ENCODE measurements at places on chromosomes 5 and 9. TPM values are rescaled to one million over a fixed set of nuclear protein-coding genes. Genes with fewer than 3 reads are reported as not detected.

SLC2A6 gene
- total RNA-seq = 19.6 TPM

GRM6 gene
- total RNA-seq = not detected

NR2F1 gene
- 64.4 TPM for total RNA-seq

DNA sequence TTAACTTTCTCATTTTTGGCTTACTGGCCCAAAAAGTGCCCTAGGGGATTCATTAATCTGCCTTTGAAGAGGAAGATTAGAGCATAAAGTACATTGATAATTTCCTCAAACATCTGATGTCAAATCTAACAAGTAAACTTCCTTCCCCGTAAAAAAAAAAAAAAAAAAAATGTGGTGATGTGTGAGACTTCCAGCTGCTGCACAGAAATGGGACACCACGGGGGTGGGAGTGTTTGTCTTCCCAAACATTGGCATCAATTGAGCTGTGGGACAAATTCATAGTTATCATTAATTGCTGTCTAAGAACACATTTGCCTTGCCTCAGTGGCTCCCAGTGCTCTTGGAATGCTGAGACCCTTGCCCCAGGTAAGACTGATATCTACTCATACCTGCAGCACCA, 149.6 kb downstream of the ADAMTS12 start:
- no peak for DNase-seq

GRCh38 chr9:69877852-69878514, 57.4 kb downstream of the CFAP95 start:
- no peak for DNase-seq

DNA sequence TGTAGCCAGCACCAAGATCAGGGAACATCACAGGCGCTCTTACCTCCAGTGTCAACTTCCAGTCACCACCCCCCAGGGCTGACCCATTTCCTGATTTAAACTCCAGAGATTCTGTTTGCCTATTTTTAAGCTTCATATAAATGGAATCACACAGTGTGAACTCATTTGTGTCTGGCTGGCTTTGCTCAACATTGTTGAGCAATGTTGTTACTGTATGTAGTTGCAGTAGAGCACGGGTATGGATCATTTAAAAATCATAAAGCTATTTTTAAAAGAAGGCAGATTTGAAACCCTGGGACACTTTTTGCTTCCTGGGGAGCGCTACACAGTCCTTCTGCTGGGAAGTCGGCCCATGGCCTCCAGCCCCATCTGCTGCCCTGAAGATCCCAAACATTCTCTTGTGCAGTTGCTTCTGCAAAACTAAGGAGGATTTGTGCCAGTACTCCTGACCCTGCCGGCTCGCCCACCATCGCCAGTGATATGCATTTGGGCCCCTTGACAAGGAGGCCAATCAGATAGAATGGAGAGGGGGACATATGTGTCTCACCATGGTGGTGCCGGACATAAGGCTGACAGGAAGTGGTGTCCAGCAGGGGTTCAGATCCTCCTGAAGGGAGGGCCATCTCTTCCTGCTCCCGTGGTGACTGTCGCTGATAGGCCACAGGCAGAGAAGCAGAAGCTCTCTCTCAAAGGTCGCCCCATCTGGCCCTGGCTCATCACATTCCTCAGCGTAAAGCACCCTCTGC, 13.3 kb downstream of the DCANP1 start:
- DNase-seq = no peak

DNA sequence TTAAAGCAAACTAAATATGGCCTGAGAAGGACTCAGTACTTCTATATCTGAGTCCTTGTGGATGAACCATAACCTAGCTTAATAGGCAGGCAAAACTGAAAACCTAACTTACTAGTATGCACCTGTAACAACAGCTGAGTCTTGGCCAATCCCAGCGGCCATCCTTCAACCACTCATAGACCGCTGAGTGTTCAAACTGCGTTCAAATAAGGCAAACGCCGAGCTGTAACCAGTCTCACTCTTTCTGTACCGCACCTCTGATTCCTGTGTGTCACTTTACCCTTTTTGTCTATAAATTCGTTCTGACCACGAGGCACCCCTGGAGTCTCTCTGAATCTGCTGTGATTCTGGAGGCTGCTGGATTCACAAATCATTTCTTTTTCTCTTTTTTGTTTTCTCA, 170.5 kb downstream of the COL23A1 start:
- no peak for DNase-seq

GRCh38 chr9:109342878-109343277, 22.0 kb upstream of the EPB41L4B start:
- DNase-seq = no peak

GRCh38 chr5:34724741-34725140, 68.6 kb downstream of the RAI14 start:
- DNase-seq = no peak

RNF180 gene
- total RNA-seq = 22.9 TPM

DNA sequence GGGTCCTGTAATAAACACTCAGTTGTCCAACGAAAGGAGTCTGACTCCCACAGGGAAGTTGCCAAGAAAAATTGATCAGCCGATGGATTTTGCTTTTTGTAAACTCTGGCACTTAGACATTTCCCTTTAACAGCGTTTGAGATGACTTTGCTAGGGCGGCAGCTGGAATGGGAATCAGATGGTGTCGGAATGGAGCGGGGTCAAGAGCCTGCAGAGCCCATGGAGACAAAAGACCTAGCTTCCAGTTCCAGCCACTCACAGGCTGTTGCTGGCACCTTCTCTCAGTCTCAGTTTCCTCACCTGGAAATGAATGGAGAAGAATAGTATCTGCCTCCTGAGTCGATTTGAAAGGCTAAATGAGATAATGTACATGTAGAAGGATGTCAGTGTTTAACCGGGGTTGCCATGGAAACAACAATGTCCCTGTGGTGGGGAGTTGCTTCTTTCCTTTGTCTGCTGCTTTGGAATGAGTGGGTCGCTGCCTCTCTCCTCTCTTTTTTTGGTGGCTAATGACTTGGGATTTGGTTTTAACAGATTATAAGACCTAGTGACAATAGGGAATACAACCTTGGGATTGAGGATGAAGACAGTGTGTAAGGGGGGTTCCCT, 137.4 kb downstream of the GAS1 start:
- no peak for DNase-seq

GRCh38 chr5:177498013-177498787, 796 bp upstream of the PDLIM7 start:
- no peak for DNase-seq

- no peak for DNase-seq
These were observed 28.2 kb downstream of the DBH start for GRCh38 chr9:133664173-133665050.

GRCh38 chr9:76610011-76610352, 151.0 kb downstream of the GCNT1 start:
- peak; percentile 58 for DNase-seq

TEX48 gene
- total RNA-seq = not detected

DNA sequence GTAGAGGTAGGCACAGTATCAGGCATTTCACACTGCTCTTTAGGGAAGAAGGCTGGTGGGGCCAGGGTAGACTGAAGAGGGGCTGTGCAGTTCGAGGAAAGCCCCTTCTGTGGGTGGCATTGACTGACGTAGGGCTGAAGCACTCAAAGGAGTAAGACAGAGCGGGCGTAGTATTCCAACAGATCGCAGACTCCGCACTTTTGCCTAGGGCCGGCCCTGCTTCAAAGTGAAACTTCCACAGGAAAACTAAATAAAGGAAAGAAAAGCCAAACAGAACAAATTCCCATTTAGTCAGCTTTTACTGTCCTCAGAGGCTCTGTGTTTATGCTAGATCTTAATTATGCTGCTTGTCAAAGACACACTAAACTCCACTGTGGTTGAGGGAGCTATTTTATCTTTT, 493.0 kb upstream of the WWC1 start:
- DNase-seq = no peak

GRCh38 chr9:113720495-113720894, 155.6 kb upstream of the ZNF618 start:
- no peak for DNase-seq

GRCh38 chr9:13557746-13558145, 278.3 kb upstream of the MPDZ start:
- DNase-seq = no peak

DOK3 gene
- 7.9 TPM for total RNA-seq

DNA sequence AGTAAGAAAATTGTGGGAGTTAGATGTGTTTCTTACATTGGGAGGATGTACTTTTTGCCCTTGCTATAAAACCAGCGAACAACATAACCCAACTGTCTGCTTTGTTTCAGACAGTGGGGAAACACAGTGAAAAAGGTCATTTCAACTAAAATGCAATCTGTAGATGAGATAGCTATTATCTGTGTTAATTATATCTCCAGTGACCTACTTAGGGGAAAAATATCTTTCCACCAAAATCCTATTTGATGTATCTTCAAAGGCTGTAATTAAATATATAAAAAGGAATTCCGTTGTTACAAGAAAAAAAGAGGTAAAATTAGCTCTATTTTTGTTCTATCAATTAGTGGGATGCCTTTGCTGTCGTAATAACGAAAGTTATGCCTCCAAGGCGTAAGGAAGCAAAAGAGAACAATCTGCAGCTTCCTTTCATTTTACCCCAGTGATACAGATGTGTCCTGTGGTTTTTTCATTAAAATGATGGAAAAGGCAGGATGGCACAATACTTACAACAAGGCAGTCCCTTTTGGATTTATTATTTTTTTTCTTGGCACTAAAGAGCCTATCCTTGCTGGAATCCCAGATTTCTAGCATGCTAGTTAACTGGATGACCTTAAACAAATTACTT, 100.9 kb downstream of the GNA14 start:
- DNase-seq = no peak

DNA sequence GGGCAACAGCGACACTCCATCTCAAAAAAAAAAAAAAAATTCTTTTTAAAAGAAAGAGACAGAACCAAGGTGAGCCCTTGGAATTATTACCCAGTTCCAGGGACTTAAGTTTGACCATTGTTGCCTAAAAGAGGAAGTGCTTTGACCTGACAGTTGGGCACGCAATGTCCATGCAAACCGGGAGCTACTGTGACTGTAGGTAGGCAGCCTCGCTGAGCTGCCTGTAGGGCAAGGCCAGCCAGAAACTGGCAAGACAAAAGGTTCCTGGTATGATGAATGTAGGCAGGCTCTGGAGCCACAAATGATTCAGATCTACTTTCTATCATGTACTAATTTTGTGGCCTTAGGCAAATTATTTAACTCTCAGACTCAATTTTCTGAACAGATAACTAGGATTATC, 334.8 kb upstream of the ZNF462 start:
- DNase-seq = no peak

- peak; percentile 93 for DNase-seq
These were observed at the start of gene STING1 for GRCh38 chr5:139482050-139482889. Gene STING1 (minus strand): TSS chr5:139482758. CDS start chr5:139481704, 1,054 bp downstream.

GRCh38 chr9:35518981-35519679, 29.2 kb downstream of the RUSC2 start:
- no peak for DNase-seq

DNA sequence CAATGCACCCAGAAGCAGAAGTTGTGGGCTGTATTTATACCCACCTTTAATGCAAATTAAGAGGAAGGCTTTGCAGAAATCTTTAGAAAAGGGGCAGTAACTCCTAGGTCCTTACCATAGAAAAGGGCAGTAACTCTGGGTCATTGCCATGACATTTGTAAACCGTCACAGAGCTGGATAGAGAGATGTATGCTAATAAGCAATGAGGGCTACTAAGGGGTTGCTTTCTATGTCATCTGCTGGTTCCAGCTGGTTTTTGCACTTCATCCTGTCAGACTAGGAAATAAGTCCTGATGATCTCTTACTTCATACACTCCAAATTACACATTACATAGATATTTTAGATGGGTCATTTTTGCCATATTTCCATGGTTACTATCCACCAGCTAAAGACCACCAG, 299.1 kb upstream of the TYRP1 start:
- no peak for DNase-seq

PLAC8L1 gene
- 1.1 TPM for total RNA-seq

GRCh38 chr9:90953200-90953599, 151.6 kb downstream of the SYK start:
- no peak for DNase-seq

DNA sequence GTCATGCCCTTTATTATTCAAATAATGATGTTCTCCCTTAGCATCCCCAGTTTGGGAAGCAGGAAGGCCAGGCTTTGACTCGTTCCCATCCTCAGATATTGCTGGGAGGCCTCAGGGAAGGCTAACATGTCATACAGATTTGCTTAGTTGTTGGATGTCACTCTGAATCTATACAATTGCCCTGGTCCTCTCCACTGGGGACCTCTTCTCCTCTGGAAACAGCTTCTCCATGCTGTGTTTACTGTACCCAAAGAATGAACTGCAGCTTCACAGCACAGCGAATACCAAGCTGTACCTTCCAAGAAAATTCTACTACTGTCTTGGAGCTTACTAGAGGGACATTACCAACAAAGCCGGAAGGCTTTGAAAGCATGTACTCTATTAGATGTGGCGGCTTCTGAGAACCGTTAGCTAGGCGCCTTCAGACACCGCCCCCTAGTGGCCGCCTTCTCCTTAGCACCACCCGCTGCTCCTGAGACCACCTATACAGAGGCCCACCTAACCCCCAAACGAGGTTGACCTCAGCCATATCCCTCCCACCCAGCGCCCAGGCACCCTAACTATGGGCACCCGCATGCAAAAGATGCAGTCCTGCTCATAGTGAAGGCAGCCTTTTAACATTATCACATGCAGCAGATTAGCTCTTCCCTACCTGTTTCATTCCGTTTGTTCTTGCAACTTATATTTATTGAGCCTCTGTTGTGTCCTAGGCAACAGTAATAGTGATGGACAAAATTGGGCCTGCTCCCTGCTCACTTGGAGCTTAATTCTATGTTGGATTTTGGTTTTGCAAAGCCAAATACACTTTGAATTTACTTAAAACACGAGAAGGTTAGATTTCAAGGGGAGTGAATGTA, 34.9 kb upstream of the FOXI1 start:
- no peak for DNase-seq

- no peak for DNase-seq
These were observed 15.3 kb upstream of the PIK3R1 start for GRCh38 chr5:68200288-68200687.

DNA sequence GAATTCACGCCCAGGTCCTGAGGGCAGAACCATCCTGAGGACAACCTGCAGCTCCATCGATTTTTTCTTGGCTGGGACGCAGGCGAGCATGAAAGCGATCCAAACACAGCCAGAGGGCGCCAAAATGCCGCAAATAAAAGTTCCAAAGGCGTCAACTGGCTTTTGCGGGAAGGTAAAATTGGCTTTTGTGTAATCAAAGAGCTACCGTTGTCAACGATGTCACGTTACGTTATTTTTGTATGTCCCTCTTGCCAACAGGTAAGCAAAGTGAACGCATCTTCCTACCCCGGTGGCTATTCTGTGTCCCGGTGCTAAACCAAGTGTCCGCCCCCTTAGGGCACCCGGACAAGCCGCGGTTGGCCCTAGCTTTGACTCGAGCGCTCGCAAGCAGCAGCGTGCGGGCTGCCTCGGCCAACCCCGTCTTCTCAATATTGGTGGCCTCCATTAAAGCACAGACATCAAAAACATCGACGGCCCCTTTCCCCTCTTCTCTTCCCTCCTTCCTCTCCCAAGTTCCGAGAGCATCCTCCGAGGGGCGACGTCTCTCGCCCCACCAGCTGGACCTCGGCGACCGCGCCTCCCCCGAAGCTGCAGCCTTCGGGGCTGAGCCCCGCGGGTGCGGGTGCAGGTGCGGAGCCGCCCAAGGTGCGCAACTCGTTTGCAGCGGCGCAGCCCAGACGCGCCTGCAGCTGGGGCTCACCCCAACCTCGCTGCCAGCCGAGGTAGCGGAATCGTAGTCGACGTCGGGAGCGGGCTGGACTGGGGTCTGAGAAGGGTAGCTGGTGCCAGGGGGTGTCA, 1.1 kb upstream of the BASP1 start:
- DNase-seq = peak; percentile 84
